ENCODE measurements at places on chromosomes 6 and 20.

DNA sequence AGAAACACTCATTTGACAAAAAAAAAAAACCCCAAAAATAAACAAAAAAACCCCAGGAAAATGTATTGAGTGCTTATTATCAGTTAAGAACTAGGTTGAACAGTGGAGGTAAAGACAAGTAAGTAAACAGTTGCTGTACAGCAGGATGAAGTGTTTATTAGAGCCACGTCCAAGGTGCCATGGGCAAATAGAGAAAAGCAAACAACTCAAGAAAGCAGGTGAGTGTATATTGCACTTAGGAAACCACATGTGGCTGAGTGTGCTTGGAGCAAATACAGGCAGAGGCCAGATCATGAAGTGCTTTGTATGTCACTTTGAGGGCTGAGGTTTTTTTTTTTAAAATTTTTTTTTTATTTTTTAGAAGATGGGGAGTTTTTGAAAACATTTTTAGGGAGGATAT is 98.3 kb downstream of the MACROD2 start:
- DNase-seq: no peak

DNA sequence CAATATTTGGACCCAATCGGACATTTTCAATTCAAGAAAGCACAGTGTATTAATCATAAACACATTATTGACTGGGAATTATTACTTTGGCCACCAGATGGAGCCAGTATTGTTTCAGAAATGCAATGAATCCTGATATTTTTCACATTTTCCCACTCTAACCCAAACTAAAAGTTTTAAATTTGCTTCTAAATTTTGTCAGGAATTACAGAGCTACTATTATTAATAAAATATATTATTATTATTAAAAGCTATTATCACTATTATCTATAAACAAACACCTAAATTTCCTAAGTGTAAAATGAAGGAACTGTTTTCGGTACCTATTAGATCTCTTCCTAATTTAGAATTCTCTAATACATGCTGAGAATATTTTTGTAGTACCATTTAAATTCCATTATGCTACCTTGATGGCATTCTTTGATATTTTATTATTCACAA is 245.3 kb downstream of the OGFRL1 start:
- DNase-seq: no peak

- DNase-seq: no peak
Observed at GRCh38 chr6:30570263-30570662, 979 bp upstream of the ABCF1 start.

GRCh38 chr20:61514805-61515505 is 262.9 kb downstream of the CDH4 start:
- DNase-seq: no peak

DNA sequence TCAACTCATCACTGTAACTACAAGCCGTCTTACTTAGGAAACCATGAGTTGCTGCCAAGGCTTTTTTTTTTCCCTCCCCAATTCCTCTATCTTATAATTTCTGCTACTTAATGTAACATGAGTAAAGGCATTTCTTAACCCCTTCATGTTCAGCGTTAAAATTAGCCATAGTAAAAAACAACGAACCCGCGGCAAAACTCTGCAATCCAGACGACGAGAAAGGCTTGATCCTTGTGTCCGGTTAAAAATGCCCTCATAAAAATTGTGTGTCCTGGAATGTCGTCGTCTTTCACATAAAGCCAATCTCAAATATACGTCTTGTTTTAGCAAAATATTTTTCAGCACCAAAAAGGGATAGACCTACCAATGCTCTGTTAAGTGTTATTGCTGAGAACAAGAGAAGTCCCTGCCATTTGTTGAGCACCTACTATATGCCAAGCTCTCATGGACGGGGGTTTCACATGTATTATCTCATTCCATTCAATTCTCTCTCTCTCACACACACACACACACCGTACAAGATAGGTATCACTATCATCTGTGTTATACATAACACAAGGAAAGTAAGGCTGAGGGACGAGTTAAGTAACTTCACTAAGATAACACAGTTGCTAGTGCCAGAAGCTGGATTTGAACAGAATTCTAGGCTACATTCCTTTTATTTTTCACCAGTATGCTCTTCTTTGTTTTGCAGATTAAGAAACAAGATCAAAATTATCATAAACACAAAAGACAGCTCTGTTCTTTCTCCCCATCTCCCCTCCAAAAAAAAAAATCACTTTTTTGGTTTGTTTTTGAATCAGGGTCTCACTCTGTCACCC is 683 bp upstream of the ARHGAP18 start:
- no peak for DNase-seq

GRCh38 chr6:26743157-26743821 is 83.7 kb upstream of the ZNF322 start:
- DNase-seq: no peak

- DNase-seq: no peak
Observed at GRCh38 chr6:23403460-23403859, 722.6 kb upstream of the NRSN1 start.

DNA sequence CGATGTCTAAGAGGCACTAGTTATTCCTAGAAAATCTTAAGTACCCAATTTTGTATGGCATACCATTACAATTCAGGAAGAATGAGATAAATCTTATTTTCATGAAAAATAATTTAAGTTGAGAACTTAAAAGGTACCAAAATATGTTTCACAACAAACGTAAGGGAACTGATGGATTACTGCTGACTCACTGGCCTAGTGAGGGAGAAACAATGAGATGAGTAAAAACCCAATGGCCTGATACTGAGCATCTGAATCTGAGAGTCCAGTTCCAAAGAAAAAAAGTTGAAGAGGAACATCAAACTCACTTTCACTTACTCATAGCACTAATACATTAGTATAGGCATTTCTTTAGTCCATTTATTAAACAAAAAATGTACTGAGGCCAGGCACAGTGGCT is 56.0 kb downstream of the MDN1 start:
- no peak for DNase-seq

GRCh38 chr6:35980991-35981645 is 43.3 kb downstream of the SLC26A8 start:
- DNase-seq: no peak

- no peak for DNase-seq
Observed at GRCh38 chr20:62737271-62737811, 28.7 kb downstream of the NTSR1 start.

GRCh38 chr6:12158686-12159415 is 131.3 kb upstream of the EDN1 start:
- DNase-seq: no peak

DNA sequence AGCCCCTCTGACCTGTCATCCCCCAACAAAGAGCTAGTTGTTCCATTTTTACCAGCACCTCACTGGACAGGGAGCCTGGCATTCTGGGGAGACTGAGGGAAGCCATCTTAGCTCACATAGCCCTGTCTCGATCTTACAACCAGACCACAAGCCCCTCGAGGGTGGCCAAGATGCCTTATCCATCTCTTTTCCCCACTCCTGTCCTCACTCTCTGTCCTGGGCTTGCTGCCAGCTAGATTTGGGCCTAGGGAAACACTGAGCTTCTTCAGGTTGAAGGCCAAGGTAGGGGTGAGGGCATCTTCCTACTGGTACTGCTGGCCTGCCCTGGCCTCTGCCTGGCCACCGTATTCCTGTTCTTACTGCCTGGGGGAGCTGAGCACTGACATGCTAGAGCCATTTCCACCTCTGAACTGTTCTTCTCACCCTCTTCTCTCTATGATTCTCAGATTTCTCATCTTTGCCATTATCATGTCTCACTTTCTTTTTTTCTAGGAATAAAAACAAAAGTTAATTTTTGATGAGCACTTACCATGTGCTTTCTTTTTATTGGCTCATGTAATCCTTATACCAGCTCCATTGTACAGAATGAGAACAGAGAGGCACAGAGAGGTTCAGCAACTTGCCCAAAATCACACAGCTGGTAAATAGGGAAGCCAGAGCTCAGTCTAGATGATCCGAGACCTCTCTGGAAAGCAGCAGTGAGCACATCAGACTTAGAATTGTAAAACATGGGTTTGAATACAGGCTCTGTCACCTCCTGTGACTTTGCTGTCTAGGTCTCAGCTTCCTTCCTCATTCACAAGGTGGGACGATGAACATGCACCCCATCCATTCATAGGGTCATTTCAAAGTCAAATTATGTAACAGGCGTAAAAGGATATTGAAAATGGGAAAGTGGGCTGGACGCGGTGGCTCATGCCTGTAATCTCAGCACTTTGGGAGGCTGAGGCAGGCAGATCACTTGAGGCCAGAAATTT is 28.7 kb downstream of the FGD2 start:
- no peak for DNase-seq

- DNase-seq: no peak
Observed at GRCh38 chr6:43895656-43896328, 125.8 kb downstream of the VEGFA start.

DNA sequence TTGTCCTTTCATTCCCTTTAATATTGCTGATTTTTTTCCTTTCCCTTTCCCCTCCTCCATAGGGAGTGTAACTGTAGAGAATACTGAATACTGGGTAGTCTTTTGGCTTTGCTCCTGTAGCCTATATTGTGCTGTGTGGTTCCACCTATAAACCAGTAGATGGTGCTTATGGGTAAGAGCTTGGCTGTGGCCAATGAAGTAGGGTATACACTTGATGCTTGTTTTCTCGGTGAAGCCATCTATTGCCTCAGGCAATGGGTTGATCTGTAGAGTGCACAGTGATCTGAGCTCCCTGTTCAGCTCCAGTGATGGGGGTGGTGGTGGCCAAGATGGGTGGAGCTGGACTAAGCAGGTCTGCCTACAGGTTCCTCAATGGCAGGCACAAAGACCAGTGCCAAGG is 203.3 kb upstream of the IMPG1 start:
- no peak for DNase-seq

DNA sequence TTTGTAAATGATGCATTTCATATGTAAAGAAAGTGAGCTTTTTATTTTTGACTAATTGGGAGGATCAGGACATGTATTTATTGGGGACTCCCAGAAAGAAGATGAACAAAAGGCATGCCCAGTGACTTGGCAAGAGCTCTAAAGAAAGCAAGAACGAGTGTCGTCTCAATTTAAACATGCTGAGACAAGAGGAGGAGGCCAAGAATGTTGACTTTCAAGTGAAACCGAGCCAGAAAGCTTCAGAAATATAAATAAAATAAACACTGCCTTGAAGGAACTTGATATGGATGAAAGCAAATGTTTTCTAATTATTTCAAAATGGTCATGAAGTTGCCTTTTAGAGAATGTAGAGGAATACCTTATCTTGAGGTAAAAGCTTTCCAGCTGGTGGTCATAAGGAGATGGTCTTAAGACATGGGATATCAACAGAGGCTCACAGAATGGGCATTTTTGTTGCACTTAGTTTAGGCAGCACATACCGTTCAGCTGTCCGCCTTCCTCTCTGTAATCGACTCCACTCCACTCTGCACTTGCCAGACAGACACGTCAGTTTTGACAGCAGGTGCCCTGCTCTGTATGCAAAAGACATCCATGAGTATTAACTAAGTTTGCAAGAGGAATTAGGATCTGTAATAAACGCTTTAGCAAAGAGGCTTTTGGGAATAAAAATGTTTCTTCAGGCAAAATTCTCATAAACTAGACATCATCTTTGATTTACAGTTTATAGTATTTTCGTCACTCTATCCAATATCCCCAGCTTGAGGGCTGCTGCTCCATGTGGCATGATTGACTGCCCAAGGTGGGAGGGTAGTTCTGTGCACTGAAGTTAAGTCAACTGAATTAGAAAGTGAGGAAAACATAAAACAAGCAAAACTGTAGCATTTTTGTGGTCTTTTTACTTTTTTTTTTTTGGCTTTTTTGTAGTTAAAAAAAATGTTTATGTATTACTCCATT is 613.1 kb downstream of the PKHD1 start:
- no peak for DNase-seq

DNA sequence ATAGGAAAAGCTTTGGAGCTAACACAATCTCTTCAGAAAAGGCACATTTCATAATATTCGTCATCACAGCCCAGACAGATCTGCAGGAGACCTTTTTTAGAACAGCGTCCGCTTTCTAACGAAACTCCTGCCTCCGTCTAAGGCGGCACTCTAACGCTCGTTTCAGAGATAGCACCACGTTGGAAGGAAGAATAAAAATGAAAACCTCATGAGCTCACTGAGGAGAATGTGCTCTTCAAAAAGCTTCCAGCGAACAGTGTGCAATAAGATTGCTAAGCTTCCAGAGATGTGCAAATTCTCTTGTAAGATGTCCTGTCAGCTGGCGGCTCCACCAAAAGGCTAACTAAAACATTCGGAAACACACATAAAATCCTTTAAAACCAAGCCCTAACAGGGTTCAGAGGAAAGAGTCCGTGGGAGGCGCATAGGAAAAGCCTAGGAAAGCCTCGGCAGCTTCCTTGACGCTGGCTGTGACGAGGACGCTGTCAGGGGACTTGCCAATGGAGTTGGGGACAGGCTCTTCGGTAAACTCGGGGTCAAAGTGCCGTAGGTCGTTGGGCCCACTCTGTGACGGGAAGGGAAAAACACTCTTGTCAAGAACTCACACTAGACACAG is 117.6 kb upstream of the SLC2A12 start:
- no peak for DNase-seq

GRCh38 chr6:15036690-15037245 is 209.1 kb upstream of the JARID2 start:
- DNase-seq: no peak

- DNase-seq: no peak
Observed at GRCh38 chr20:42889517-42889916, 300.2 kb downstream of the PTPRT start.

DNA sequence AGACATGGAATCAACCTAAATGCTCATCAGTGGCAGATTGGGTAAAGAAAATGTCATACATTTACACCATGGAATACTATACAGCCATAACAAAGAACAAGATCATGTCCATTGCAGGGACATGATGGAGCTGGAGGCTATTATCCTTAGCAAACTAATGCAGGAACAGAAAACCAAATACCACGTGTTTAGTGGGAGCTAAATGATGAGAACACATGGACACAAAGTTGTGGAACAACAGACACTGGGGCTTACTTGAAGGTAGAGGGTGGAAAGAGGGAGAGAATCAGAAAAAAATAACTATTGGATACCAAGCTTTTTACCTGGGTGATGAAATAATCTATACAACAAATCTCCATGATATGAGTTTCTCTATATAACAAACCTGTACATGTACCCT is 701.3 kb downstream of the TBC1D32 start:
- no peak for DNase-seq

GRCh38 chr6:71082033-71082650 is 125.3 kb upstream of the B3GAT2 start:
- no peak for DNase-seq

DNA sequence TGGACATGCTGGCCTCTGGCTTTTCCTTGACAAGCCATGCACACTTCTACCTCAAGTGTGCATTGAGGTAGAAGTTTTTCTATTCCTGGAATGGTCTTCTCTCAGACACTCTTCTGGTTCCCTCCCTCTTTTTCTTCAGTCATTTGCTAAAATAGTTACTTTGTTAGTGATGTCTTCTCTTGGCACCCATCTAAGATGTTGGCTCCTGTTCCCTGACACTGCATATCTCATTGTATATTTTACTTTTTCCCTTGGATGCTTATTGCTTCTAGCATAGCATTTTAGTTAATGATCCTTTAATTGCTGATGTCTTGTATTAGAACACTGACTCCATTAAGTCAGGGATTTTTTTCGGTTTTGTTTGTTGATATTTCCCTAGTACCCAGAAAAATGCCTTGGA is 758.7 kb upstream of the NRSN1 start:
- no peak for DNase-seq

GRCh38 chr6:145532361-145532760 is 203.0 kb downstream of the EPM2A start:
- no peak for DNase-seq

GRCh38 chr6:124982669-124983068 is 20.4 kb downstream of the RNF217 start:
- no peak for DNase-seq

Data from effector memory CD4-positive, alpha-beta T cell (primary cell).